Anterior cingulate cortex (tissue), 58 donors: ENCODE measurements at places on chromosomes 1 and 21.

DNA sequence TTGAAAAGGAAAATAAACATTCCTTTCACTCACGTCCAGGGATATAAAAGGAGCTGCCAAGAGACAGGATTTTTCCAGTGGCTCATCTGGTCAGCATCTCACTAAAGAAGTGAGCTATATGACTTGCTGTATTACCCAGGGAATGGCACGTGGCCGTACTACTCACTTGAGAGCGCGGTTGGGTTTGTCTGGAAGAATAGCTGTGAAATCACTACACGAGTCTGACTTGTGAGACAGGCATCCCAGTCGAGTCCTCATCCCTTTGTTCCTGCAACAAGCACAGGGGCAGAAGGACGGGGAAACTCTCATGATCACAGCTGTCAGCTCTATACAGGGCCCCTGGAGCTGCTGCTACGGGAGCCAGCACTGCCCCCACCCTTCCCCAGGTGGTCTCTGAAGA lies 17.7 kb downstream of the RGS8 start:
- DNase-seq, result no peak

DNA sequence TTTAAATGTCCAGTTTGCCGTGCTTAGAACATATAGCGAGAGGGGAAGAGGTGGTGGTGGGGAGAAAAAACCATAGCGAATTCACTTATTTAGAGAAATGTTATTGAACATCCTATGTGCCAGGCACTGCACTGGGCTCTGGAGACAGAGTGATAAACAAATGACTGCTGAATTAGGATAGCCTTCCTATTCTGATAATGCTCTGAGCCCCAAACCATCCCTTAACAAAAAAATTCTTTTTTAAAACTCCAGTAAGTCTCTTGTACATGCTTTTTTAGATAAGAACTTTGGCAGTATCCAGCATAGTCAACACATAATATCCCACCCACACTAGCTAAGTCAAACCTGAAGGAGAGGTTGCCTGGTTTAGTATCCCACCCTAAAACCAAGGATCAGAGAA lies 8.5 kb downstream of the SZT2 start:
- no peak for DNase-seq

DNA sequence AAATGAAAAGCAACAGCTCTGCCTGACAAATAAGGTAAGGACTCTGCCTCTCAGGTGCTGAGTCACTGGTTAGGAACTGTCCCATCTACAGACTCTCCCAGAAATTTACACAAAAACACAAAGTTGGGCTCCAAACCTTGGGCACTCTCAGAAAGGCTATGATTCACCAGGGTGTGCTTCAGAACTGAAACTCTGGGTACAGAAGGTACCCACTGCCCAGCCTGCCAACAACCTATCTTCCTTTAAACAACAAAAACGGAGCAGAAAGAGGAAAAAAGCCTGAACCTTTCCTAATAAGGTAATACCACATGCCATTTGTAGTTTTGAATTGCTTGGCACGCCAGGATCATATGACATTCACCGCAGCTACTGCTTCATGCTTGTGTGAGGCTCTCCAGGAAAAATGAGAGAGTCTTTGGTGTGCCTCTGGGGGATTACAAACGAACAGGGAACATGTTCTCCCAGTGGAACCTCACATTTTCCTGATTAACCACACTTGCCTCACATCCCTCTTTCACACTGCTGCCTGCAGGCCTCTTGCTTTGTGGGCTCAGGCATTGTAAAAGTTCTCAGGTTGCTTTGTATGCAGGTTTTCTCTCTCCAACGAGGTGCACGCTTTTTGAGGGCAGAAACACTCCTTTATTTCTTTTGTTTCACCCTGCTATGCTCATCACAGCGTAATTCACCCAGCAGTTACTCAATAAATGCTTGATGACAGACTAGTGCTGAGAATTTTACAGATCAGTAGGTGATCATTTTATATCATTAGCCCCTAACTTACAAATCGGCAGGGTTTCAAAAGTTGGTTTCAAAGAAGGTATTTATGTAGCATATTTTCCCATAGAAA lies 65.1 kb downstream of the GADD45A start:
- DNase-seq, result no peak

- DNase-seq, result no peak
These were observed 697.8 kb downstream of the LRRIQ3 start for GRCh38 chr1:73500154-73500553.

DNA sequence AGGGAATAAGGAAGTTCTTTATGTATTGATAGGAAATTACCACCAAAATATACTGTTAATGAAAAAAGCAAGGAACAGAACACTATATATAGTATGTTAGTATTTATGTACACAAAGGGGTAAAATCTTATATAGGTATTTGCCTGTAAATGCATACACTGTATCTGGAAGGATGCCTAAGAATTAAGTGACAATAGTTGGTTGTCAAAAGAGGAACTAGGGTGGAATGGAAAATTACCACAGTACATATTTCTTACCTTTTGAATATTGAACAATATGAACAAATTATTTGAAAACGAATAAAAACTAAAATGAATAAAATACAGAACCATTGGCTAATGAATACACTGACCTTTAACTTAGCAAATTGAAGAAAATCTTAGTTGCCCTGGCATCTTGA lies 13.6 kb downstream of the ARPC5 start:
- DNase-seq, result no peak

DNA sequence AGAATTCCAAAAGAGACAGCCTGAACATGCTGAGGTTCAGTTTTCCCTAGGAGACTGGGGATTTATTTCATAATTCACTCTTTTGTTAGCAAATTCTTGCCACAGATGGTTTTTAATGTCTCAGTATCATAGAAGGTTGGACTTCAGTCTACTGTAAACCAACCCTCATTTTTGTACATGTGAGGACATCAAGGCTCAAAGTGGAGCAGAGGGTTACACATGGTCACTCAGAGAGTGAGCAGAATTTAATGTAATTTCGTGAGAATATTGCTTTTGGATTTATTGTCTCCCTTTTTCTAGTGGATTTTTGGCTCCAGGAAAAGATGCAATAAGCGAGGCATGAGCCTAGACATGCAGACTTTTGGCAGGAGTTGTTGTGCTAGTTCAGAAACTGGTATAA lies 210.8 kb upstream of the JUN start:
- no peak for DNase-seq

GRCh38 chr21:15414057-15414456 lies 315.7 kb upstream of the USP25 start:
- no peak for DNase-seq

DNA sequence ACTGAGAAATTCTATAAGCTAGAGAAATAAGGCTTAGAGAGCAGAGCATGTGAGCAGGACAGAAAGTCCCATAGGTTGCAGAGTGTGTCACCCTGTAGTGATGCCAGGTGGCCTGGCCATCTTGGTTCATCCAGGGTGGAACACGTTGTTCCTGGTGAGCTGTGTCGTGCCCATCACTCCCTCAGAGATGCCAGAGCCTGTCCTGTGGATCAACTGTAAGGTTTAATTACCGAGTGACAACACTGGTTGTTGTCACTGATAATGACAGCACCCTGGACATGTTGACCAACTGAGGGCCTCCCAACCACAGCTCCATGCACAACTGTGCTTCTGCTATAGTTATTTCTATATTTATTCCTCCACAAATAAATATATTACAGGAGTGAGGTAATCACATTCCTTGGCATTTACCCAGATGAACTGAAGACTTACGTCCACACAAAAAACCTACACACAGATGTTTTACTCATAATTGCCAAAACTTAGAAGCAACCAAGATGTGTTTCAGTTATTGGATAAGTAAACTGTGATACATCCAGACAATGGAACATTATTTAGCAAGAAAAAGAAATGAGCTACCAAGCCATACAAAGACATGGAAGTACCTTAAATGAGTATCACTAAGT lies 6.2 kb downstream of the C1orf198 start:
- no peak for DNase-seq

DNA sequence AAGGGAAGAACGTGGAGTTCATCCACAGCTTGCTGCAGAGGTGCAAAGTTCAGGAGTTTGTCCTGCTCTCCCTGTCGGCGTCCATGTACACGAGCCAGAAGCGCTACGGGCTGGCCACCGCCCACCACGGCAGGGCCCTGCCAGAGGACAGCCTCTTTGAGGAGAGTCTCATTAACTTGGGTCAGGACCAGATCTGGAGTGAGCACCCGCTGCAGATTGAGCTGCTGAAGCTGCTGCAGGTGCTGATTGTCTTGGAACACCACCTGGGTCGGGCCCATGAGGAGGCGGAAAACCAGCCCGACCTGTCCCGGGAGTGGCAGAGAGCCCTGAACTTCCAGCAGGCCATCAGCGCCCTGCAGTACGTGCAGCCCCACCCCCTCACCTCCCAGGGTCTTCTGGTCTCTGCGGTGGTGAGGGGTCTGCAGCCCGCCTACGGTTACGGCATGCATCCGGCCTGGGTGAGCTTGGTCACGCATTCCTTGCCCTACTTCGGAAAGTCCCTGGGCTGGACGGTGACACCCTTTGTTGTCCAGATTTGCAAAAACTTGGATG lies 73.8 kb upstream of the MORC3 start:
- DNase-seq, result no peak

- no peak for DNase-seq
These were observed 7.9 kb upstream of the KAZN start for GRCh38 chr1:14590411-14591180.

GRCh38 chr1:198211696-198212095 lies 54.9 kb downstream of the NEK7 start:
- no peak for DNase-seq

GRCh38 chr1:47257224-47257623 lies 25.2 kb upstream of the TAL1 start:
- no peak for DNase-seq

DNA sequence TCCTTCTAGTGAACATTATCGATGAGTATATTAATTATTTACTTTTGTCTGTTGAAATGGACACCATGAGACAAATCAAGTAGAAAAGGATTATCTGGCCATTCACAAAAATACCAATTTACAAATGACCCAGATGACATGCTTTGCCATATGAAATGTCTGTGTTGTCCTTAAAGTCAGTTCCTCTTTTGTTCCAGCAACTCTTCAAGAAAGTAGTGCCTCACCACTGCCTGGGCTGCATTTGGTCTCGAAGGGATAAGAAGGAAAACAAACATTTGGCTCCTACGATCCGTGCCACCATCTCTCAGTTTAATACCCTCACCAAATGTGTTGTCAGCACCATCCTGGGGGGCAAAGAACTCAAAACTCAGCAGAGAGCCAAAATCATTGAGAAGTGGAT lies 79.6 kb downstream of the RGL1 start:
- DNase-seq, result no peak

DNA sequence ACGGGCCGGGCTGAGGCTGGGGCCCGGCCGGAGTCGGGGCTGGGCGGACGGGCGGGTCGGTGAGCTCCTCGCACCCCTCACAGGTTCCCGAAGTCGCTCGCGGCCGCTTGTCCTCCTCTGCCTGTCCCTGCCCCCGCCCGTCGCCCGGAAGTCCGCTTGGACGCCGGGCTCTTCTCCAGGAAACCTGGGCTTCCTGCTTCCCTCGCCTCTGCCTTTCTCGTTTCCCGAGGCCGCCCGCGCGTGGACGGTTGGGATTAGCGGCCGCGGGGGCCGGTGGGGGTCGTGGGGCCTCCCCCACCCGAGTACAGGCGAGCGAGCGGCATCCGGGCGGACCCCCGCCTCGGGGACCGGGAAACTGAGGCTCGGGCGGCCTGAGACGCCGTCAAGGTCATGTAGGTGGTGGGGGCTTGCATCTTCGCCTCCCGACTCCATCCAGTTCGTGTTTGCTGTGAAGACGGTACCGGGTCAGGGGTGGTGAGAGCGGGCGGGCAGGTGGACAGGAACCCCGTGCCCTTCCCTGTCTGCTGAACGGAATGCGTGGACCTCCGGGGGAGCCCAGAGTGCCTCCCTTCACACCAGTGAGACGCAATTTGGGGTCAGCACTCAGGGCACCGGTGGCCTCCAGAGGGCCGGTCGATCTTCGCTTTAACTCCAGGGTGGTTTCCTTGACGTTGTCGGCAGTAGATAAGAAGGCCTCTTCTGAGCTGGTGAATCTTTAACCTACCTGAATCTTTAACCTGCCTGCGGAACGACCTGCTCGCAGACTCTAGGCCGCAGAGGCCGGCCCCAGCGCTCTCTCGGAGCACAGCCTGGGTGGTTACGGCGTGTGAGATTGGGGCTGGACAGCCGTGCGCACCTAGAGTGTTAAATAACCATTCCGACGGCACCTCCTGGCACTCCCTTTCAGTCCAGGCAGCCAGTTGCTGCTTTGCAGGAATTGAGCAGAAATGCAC lies 686 bp downstream of the ARF1 start:
- DNase-seq, result no peak

- no peak for DNase-seq
These were observed 24.2 kb downstream of the CEP170 start for GRCh38 chr1:243230914-243231313.

- no peak for DNase-seq
These were observed 60.1 kb downstream of the KCNAB2 start for GRCh38 chr1:6105763-6106162.

GRCh38 chr1:119978018-119978505 lies 81.7 kb upstream of the ADAM30 start:
- DNase-seq, result no peak

DNA sequence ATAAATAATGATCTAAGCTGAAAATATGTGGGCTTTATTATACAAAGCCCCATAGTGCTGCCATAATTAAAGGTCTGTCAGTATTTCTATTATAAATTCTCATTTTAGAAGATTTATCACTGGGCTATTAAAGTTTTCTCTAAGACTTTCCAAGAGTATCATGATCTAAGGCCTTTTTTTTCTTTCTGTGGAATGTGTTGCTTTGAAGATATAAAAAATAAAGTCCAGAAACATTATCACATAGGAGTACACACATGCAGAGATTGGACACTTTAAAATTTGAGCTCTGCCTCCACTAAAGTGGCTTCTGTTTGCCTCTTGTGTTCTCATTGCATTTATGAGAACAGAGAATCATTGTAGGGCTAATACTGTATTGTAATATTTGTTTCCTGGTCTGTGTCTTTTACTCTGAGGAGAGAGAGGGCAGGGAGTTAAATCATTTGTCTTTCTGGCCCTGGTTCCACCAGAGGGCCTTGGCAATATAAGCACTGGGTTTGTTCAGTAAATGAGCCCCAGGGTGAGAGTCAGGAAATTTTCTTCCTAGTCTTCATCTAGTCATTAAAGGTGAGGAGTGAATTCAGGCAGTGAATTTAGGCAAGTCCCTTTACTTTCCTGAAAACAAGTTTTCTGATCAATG lies 70.2 kb downstream of the NFIA start:
- no peak for DNase-seq
